ENCODE measurements at places on chromosomes 7 and 10.

GRCh38 chr7:51764976-51765375 lies 448.4 kb upstream of the COBL start:
- DNase-seq, result no peak

GRCh38 chr7:23696916-23697441 lies 13.0 kb upstream of the STK31 start:
- peak; percentile 66 for DNase-seq

GRCh38 chr7:115009139-115009538 lies 87.2 kb downstream of the MDFIC start:
- DNase-seq, result no peak

DNA sequence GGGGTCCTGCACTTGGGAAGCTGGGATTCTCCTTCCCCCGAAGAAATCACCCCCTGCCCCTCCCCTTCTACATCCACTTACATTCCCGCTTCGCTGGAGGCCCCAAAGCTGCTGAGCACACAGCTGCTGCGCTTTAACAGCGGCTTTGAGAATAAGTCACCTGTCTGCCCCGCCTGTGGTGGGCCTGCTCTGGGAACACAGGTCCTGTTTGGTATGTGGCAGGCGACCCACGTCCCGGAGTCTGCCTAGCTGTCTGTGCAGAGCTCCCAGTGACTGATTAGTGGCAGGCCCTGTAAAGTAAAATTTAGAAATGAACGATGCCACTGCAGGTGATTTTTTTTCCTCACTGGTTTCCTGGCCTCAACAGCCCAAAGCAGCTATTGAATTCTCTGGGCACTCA lies 47.0 kb downstream of the CDH23 start:
- DNase-seq, result no peak

GRCh38 chr10:88226071-88226659 lies 357.0 kb downstream of the RNLS start:
- DNase-seq, result no peak

- no peak for DNase-seq
These were observed 140.0 kb downstream of the LHPP start for GRCh38 chr10:124601431-124602120.

DNA sequence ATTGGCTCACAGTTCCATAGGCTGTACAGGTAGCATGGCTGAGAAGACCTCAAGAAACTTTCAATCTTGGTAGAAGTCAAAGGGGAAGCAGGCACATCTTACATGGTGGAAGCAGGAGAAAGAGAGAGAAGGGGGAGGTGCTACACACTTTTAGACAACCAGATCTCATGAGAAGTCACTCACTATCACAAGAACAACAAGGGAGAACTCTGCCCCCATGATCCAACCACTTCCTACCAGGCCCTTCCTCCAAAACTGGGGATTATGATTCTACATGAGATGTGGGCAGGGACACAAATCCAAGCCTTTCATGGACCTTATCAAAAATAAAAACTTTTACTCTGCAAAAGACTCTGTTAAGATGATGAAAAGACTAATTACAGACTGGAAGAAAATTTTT lies 183.2 kb upstream of the TRIM24 start:
- DNase-seq, result no peak

DNA sequence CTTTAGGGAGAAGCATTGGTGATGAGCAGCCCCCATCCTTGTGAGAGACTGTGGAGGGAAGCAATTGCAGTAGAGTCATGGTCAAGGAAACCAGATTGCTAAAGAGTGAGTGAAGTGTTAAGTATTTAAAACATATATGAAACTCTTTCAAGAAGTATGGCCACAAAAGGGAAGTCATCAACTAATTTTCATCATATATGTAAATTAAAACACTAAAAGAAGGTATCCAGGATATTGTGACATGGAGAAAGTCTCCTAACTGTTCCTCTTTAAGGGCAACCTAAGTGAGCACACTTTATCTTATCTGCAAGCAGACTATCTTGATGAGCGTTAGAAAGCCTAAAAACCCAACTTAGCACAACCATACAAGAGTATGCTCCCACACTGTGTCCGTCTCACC lies 69.7 kb downstream of the CD36 start:
- no peak for DNase-seq
